ENCODE measurements at places on chromosomes 3 and 15.

DNA sequence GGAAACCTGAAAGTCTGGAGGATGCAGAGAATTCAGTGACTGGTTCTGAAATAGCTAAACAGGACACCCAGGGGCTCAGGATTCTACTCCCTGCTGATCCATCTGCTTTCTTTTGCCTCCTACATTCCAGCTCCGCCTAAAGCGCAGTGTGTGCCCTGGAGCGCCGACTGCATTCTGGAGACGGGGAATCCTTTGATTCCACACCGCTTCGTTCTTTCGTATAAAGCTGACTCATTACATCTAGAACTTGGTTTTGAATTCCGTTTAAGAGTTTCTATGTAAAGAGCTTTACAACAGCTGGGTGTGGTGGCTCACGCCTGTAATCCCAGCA lies 61.8 kb downstream of the SENP2 start:
- no peak for DNase-seq

DNA sequence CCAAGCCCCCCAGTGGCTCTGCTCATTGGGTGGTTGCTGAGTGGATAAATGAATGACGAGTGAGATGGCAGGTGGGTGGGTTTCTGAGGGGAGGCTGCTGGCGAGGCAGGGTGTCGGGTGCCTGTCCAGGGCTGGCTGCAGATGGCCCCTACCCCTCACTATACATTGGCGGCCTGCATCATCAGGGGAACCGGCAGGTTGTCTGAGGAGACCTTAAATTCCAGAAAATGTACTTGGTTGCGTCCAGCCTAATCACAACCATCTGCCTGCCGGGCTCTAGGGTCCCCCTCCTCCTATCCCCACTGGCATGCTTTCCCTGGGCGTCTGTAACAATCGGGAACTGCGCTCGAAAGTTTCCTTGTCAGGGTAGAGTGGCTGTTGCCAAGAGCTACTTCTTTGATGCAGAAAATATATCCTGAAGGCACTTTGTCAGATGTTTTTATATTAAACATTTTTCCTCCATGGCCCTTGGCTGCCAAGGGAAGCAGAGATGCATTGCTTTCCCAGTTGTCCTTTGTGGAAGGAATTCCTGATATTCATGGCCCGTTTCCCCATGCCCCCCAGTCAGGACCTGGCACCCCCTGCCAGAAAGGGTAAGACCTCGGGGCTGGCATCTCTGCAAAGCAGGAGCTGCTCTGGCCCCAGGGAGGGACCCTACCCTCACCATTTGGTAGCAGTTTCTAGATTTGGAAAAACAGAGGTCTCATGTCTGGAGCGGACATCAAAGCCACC lies 22.9 kb downstream of the SMAD6 start:
- no peak for DNase-seq

DNA sequence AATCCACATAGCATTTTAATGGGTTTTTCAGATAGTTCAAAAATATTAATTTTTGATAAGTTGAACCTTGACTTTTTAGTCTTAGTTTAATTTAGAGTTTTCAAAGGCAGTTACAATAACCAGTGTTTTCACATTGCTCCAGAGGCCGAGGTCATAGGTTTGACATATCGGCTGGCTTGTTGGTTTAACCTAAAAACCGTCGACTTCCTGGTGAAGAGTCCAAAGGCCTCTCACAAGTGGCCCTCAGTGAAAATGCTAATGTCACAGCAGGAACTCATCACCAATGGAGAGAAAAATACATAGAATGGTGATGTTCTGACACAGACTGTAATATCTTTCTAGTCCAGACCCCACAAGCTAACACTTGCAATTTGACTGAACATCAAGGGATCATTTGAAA lies 642.3 kb downstream of the PLOD2 start:
- no peak for DNase-seq

DNA sequence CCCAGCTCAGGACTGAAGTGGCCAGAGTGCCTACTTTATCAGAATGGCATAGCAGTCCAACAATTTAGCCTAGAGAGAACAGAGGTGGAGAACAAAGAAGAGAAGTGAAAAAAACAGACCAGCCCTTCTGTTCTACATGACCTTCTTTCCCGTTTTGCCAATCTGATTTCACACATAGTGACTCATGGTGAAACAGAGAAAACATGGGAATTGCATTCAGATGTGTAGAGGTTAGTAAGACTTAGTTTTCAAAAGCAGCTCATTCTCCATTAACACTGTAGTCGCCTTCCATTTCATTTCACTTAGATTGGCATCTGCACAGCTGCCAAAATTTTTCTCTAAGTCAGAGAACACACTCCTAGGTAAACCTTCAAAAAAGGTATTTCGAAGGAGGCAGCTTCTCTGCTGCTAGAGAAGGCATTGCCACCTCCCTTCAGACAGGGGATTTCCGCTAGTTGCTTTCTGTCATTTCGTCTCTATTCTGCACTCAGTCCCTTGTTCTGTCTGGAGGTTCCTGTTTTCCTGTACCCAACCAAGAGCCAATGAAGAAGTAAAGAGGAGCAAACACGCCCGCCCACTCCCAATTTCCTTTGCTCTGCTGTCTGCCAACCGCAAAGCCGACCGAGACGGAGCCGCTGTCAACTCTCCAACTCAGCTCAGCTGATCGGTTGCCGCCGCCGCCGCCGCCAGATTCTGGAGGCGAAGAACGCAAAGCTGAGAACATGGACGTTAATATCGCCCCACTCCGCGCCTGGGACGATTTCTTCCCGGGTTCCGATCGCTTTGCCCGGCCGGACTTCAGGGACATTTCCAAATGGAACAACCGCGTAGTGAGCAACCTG lies at the start of gene ARL6IP5:
ARL6IP5 (plus strand) TSS at position 612 of the 842 bp plus-strand sequence; CDS start at position 723, 111 bp downstream.
- peak; percentile 82 for DNase-seq

- DNase-seq, result peak; percentile 36
Measured at GRCh38 chr3:114214542-114215341, 22.6 kb downstream of the ZNF80 start.

DNA sequence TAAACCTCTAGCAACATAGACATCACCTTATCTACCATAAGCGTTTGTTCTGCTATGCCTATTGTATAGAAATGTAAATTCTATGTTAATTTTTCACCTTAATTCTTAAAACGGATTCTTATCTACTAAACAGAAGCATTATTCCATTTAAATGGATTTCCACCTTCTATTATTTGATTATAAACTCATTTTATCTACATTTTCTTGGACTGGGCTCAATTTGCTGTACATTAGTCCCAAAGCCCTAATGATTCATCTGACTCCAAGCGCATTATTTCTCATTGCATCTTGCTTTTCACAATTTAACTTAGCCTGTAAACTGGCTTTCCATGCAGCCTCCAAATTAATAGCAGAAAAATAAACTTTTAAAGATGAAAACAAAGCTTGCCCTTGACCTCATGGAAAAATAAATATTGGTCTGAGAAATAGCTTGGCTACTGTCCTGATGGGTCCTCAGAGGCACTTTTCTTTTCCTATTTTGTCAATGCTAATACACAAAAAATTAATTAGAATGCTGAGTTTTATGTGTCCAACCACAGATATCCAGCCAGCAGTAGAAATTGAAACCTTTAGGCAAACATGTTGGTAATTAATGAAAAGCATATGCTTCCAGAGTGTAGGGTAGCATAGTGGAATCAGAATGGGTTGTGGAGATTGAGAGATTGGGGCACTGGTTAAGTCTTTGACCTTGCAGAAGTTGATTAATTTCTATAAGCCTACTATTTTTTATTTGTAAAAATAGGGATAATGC lies 81.4 kb upstream of the CFAP20DC start:
- DNase-seq, result no peak

DNA sequence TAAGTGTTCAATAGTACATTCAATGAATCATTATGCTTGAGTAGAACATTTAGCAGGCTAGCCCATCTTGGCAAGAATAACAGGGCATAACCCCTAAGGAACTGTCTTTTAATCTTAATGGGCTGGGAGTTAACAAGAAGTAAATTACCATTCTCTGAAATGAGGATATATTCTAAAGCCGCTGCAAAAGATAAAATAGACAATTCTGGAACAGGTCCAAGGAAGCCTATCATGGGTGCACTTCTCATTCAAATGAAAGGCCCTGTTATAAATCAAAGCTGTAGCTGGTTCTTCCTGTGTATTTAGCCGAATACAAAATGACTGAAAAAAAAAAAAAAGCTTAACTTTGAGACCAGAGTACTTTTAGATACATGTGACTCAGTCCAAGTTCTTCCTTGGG lies 15.6 kb downstream of the MTHFS start:
- no peak for DNase-seq

DNA sequence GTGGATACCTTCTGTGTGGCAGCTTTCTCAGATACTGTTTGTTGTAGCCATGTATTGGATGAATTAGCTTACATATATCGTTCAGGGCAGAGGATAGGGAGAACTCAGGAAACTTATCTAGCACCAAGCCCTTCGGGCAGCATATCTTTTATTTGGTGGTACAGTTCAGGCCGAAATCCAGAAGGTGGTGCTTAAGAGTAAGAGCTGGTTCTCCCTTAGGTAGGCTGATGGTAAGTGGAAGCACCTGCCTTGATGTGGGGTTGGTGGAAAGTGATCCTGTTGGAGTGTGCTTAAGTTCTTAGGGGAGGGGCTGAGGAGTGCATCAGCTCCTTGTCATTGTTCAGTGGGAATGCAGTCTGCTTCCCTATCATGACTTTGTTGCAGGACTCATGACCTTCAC lies 187.5 kb downstream of the DOCK3 start:
- no peak for DNase-seq

DNA sequence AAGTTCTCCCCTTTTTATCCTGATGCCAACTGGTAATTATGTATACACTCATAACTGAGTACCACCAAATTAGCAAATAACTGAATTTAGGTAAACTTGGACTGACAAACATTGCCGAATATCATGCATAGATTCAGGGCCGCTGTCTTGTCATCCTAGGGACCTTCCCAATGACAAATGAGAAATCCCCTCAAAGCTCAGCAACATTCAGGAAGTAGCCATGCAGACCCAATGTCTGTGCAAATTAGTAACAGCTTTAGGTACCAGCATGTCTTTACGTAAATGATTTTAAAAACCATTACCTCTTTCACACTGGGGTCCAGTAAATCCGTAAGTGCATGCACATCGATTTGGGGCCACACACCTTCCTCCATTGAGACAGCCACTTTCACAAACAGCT lies 49.5 kb downstream of the FBN1 start:
- no peak for DNase-seq

- DNase-seq, result no peak
Measured at GRCh38 chr3:49656541-49657112, 17.5 kb upstream of the APEH start.

DNA sequence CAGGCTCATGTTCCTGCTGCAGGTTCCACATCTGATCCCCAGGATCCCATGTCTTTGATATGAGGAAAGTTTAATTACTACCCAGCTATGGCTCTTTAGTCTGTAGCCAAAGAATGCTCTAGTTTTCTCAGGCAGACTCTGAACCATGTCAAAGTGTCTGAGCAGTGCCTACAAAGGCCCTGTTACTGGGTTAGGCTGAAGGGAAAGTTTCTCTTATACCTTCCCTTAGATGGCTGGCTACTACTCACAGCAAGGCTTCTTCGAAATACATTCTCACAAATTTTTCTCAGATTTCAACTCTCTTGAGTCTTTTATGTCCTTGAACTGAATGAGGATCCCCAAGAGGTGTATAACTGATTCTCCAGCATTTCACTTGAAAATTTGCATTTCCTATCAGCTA lies 102.4 kb downstream of the NR1D2 start:
- no peak for DNase-seq

- DNase-seq, result no peak
Measured at GRCh38 chr3:179263134-179263533, 12.2 kb upstream of the KCNMB3 start.

DNA sequence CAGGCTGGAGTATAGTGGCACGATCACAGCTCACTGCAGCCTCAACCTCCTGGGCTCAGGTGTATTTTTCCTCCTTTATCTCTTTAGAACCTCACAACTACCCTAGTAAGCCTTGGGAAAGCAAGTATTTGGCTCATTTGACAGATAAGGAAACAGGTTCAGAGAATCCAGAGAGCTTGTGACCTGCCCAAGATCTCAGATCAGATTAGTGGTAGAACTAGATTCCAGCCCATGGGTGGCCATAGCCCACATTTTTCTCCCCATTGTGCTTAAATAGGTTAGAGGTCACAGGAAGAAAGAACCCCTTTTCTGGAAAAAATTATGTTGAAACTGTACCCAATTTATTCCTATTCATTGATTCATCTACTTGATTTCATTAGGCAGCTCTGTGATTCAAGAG lies 64.3 kb downstream of the TSC22D2 start:
- DNase-seq, result no peak

- DNase-seq, result no peak
Measured at GRCh38 chr3:71067977-71068654, 515.4 kb downstream of the FOXP1 start.

DNA sequence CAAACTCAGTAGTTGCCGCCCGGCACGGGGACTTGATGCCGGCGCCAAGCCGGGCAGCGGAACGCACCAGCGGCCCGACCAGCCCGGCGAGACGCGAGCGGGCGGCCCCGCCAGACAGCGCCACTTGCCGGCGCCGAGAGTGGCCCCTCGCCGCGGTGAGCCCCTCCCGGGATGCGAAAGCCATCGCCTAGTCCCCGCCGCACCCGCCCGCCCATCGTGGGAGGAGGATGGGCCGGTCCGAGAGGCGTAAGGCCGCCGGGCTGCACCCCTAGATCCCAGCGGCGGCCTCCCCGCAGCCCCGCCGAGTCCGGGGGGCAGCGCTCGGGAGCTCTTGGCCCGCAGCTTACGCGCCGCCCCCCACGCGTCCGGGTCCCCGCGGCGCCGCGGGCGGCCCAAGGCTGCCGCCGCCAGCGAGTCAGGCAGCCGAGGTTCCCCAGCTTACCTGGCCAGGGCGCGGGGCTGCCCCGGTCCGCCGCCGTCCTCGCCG lies 609 bp downstream of the GOLGA8A start:
- peak; percentile 52 for DNase-seq

GRCh38 chr15:57320631-57321220 lies 55.6 kb upstream of the CGNL1 start:
- no peak for DNase-seq

DNA sequence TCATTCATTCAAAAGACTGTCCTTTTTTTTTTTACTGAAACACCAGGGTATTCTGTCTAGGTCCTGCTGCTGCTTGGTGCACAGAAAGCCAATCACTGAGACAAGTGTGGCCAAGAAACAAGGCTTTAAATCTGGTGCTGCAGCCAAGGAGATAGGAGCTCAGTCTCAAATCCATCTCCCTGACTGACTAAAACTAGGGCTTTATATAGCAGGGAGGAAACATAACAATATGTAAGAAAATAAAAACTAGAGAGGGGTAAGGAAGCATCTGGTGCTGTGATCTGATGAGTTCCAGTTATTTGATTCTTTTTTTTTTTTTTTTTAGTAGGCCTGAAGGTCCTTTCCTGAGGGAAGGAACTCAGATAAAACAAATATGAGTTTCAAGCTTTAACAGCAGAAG lies 139.8 kb downstream of the ATG7 start:
- no peak for DNase-seq

- DNase-seq, result no peak
Measured at GRCh38 chr3:127385540-127385870, 97.7 kb upstream of the PRR20G start.

- peak; percentile 19 for DNase-seq
Measured at GRCh38 chr3:9809615-9810432, at the start of gene TTLL3. Gene TTLL3 (plus strand): TSS chr3:9810262. CDS start chr3:9810662, 400 bp downstream.

DNA sequence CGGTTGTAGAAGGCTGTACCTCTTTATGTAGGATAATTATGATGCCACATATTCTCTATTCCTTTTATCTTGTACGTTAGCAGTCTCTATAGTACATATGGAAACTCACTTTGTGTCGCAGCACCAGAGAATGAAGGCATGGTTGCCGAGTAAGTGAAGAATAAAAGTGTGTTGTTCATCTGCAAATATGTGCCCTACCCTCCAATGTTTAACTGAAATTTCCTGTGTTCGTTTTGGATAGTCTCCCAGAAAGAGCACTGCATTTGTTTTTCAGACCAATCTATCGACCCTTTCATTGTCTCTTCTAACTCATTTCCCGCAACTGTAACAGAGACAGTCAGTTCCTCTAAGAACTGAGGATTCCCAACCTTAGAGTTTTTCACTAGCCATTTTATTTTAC lies 592.8 kb downstream of the TUSC7 start:
- no peak for DNase-seq

All from stimulated activated CD4-positive, alpha-beta T cell treated with anti-CD3 and anti-CD28 coated beads, Interleukin-4, amount 100 ng/mL, for 4 hours (primary cell).